ENCODE measurements at places on chromosomes 12 and 14.

- peak; percentile 83 for DNase-seq
These were observed at the start of gene PTGDR for GRCh38 chr14:52267501-52268278. TSS of gene PTGDR (plus strand) at chr14:52267698. CDS start at chr14:52267815, 117 bp downstream.

GRCh38 chr14:74551431-74552371 is 58.1 kb downstream of the ISCA2 start:
- DNase-seq: no peak

- DNase-seq: peak; percentile 82
These were observed 26.3 kb downstream of the ITGA7 start for GRCh38 chr12:55681142-55682077.

- DNase-seq: no peak
These were observed 121.9 kb downstream of the SYT10 start for GRCh38 chr12:33317746-33318145.

DNA sequence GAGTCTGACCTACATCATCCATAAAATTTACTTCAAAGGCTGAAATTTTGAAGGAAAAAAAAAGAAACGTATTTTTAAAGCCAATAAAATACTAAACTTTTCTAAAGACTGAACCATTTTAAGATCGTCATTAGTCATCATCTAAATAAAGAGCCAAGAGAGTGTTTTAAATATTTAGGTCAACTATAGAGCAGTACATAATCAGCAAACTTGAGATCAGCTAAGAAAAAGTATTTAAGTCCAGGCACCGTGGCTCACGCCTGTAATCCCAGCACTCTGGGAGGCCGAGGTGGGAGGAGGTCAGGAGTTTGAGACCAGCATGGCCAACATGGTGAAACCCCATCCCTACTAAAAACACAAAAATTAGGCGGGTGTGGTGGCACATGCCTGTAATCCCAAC is 35.5 kb downstream of the HECTD1 start:
- DNase-seq: no peak

GRCh38 chr14:85529803-85530574 is at the start of gene FLRT2:
TSS of gene FLRT2 (plus strand) at chr14:85530144. CDS start at chr14:85621515, 91,371 bp downstream.
- no peak for DNase-seq

Data from cardiac septum (tissue), 1 donor.